CD4-positive, alpha-beta T cell treated with Interleukin-6 at 100 ng/mL for 8 hours (primary cell): ENCODE measurements at places on chromosomes 5 and 9.

- DNase-seq, result no peak
Observed at GRCh38 chr5:83450967-83451248, 20.6 kb upstream of the VCAN start.

DNA sequence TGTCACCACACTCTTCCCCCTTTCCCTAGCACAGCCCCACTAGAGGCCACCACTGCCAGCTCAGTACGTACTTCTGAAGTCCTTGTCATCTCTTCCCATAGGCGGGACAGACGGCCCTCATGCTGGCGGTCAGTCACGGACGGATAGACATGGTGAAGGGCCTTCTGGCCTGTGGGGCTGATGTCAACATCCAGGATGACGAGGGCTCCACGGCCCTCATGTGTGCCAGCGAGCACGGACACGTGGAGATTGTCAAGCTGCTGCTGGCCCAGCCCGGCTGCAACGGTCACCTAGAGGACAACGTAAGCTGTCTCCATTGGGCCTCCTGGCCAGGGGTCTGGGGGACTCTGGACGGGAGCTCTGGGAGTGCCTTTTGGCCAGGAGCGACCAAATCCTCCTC, 99.4 kb upstream of the DMRT1 start:
- DNase-seq, result no peak

DNA sequence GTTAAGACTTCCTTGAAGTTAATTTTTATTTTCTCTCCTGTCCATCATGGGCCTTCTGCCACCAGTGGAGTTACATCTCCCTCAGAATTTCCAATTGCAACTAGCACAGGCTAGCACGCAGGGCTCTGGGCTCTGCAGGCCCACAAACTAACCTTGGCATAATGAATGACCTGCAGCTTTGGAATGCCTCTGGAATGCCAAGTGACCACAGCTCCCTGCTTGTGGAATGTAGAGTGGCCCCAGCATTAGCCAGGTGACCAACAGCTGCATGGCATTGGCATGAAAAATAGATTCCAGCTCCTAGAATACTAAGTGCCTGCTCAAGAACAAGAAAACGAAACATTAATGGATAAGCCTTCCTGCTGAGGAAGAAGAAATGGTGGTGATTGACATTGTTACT, 726.1 kb downstream of the BRINP1 start:
- DNase-seq, result no peak

DNA sequence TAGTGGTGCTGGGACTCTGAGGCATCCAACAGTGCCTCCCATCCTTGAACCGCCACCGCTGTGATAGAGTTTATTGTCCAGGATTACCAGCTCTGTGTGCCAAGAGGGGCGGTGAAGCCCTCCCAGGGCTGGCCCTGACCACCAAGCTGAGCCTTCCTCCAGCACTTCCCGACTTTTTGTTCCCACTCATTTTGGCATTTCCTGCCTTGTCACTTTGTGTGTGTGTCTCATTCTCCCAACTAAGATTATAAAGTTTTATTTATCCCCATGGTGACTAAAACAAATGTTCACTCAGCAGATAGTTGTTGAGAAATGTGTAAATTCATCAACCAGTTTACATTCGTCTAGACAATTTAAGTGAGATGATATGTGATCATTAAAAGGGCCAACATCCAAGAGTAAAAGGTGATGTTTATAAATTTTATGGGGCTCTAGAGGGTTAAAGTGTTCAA, 2.5 kb downstream of the F2R start:
- no peak for DNase-seq

DNA sequence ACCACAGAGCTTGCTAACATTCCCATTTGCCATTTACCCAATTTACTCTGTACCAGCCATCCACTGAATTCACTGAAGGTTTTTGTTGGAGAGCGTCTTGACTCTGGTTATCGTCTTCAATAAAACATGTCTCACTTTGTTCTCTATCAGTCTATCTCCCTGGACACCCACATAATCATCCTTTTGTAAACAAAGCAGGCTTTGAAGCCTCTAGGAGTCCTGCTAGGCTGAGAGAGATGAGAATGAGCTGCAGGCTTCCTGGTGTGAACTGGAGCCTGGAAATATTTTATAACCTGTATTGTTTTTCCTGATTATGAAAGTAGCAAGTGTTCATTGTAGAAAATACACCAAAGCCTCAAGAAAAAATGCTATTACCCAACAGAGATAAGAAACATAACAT, 140.6 kb upstream of the ZNF366 start:
- no peak for DNase-seq

DNA sequence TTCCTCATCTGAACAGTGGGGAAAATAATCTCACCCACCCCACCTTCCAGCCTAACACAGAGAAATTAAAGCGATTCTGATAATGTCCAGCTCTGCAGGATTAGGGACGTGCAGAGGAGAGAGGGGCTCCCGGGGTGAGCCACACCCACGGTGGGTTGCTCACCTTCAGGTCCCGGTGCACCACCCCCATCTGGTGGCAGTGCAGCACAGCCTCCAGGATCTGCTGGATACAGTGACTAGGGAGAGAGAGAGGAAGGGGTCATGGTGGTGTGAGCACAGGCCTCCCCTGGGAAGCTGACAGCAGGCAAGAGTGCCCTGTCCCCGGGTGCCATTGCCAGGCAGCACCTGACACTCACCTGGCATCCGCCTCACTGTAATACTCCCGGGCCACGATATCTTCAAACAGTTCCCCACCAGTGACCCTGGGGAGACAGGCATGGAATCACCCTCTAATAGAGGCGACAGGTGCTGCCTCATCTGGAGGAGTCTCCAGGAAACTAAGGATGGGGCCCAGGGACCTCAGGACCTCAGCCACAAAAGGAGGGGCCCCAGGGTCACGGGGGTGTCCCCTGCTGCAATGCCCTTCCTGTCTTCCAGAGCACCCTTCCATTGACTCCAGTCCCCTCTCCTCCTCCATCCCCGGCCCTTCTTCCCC, 33.0 kb downstream of the CAMK2A start:
- DNase-seq, result no peak

DNA sequence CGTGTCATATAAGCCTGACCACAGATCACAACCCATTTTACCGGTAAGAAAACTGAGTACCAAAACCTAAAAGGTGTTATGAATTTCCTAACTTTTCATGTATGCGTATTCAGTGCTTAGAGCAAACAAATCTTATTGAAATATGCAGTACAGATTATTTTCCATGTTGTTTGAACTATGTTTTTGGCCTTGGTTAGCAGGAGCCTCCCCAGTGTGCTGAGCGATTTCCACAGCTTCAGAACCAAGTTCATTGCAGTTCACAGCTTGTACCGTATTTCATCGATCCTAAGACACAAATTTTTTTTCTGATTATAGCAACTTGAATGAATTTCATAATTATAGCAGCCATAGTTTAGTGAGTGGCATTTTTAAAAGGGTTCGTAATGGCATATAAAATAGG, 13.7 kb downstream of the ADAMTSL1 start:
- no peak for DNase-seq

- DNase-seq, result no peak
Observed at GRCh38 chr5:147223948-147224791, 10.7 kb upstream of the STK32A start.

DNA sequence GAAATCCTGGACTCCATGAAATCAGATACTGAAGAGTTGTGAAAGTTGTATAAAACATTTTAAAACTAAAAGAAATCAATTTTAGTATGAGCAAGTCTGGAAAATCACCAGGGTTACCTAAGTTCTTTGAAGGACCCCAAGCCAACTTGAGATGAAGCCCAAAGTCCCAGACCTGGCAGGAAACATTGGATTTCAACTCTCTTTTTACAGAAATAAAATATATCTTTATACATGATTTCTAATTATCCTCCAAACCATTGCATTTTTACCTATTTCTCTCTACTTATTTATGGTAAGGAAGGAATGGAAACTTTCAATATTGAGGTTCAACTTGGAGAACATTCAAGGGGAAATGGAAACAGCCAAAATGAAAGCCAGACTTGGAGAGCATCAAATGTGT, 390.6 kb upstream of the C9orf72 start:
- DNase-seq, result no peak

DNA sequence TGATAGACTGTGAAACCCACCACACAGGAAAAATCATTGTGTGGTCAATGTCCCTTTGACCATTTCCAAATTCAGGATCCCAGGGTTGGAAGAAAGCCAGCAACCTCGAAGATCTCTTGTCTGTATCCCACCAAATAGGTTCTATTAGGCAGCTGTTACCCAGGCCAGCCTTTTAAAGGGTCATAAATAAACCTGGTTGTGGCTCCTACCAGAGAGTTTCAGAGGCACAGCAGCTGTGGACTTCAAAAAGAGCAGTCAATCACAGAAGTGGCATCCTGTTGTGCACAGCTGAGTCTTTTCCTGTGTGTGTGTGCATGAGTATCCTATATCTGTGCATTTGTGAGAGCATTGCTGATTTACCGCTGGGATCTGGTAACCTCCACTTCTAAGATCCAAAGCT, 23.7 kb upstream of the OR2S2 start:
- DNase-seq, result no peak
